NCI-H524 treated with DMSO at 0.1 percent for 48 hours (cell line): ENCODE measurements at places on chromosomes 11 and 22.

GRCh38 chr11:69364921-69365320, 71.0 kb downstream of the MYEOV start:
- DNase-seq, result no peak

GRCh38 chr11:128465531-128465930, 121.8 kb downstream of the ETS1 start:
- DNase-seq, result no peak

GRCh38 chr11:75894036-75894585, 79.1 kb downstream of the UVRAG start:
- no peak for DNase-seq

GRCh38 chr11:440065-441042, 1.5 kb downstream of the ANO9 start:
- no peak for DNase-seq

DNA sequence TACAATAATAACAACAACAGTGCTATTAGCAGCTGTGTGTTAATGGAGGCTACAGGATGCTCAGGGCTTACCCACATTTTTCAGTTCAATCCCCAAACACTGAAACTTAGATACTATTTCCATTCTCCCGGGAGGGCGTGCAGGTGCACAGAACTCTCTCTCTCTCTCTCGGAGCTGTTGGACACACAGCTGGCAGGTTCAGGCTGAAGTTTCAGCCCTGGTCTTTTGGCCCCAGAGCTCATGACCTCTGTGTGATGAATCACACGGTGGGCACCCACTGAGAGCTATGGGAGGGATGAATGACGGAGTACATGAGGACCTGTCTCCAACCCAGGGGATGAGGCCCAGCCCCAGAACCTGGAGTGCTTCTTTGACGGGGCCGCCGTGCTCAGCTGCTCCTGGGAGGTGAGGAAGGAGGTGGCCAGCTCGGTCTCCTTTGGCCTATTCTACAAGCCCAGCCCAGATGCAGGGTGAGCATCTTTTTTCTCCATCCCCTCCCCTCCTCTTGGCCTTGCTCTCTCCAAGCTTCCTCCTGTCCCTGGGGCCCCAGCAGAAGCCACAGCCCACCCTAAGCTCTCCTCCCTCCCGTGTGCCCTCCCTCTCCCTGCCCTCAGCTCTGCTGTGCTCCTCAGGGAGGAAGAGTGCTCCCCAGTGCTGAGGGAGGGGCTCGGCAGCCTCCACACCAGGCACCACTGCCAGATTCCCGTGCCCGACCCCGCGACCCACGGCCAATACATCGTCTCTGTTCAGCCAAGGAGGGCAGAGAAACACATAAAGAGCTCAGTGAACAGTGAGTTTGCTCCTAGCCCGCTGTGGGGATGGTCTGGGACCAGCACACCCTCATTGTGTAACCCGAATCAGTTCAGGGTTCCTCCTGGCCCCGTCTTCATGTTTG, 16.9 kb downstream of the CSF2RB start:
- no peak for DNase-seq

GRCh38 chr11:26621132-26621531, 49.1 kb upstream of the MUC15 start:
- no peak for DNase-seq
